ENCODE measurements at places on chromosomes 3 and 15.
A peak's percentile ranks its signal among the peaks of the same experiment; 100 is the strongest.

DNA sequence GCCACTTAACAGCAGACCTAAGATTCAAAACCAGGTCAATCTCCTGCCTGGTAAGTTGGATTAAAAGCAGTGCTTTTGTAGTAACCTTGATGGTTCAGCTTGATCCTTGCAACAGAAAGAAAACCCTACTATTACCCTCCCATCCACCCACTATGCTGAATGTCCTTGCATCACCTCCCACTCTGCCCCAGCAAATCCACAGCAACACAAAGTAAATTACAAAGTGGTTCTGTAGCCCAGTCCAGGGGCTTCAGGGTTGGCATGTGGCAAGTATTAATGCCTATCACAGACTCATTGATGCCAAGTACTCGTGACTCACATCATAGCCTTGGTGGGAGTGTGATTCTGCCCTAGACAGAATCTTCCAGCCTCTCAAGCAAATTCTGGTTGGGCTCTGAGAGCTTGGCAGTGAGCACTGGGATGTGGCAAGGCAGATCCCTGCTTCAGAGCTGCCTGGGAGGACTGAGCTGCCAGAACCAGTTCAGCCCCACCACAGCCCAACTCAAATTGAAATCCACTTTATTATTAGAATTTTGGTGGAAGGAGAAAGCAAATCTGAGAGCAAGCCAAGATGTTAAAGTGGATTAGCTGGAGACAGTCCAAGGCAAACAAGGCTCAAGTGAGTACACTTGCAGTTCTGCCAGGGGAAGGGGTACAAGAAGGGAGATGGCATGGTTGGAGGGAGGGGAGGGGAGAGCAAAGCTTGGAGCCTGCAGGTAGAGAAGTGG lies 225.8 kb upstream of the UMPS start:
- no peak for DNase-seq

- DNase-seq, result no peak
These were observed 335.2 kb upstream of the MCTP2 start for GRCh38 chr15:93895976-93896770.

GRCh38 chr3:55190331-55190730 lies 262.5 kb upstream of the LRTM1 start:
- DNase-seq, result no peak

GRCh38 chr15:81160312-81161159 lies 26.5 kb downstream of the CFAP161 start:
- DNase-seq, result no peak

DNA sequence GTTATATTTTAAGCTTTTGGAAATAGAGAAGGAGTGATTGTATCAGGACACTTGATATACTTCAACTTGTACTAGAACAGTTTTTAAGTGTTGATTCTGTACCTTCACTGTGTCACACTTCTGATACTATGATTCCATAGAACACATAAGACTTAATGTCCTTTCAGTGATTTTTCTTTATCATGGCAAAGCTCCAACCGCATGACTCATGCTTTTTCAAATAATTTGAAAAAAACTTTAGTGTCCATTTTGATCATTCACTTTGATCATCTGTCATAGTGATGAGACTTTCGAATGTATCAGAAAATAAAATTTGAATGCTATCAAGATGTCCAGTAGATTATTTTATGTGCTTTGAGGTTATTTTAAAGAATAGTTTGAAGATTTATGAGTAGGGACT lies 32.0 kb downstream of the AP4E1 start:
- DNase-seq, result no peak

DNA sequence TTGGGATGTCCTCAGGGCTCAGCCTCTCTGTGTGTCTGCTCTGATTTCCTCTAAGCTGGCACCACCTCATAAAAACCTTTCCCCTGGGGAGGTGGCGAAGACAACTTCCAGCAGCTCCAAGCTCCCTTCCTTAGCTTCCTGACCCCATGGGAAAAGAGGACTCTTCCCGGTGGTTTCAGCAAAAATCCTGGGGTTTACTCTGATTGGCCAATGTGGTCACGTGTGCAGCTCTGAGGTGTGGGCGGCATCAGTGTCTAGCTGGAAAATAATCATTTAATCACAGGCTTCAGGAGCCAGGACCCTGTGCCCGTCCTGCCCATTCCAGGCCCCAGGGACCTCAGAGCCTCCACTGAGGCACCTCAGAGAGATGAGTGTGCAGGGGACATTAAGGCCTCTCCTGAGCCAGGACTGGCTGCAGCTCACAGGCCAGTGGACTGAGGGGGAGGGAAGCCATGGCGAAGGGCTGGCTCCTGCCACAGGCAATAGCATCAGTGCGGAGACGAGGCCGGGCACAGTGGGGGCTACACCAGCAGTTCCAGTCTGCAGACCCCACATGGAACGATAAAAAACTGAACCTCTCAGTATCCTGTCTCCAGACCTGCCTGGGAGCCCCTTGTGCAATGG lies 104.1 kb downstream of the TPRA1 start:
- no peak for DNase-seq

DNA sequence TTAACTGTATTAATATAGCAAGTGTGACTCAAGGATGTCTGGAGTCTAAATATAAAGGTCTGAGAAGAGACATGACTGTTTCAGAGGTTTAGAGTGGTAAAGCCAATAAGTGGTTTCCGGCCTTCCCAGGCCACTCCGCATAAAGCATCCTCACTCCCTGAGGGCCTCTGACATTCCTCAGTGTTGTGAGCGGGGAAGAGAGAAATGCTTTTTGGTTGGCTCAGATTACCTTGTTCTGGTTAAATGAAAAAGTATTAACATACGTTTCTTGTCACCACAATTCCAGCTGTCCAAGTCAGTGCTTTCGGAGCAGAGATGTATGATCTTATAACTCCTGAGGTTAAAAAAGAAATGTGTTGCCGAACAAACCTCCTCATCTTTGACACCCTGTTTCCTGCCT lies 103.8 kb downstream of the RBMS3 start:
- DNase-seq, result no peak

GRCh38 chr3:112813723-112814171 lies 32.9 kb downstream of the CD200R1L start:
- DNase-seq, result peak; percentile 73

GRCh38 chr3:72161881-72162595 lies 377.1 kb upstream of the PROK2 start:
- no peak for DNase-seq

DNA sequence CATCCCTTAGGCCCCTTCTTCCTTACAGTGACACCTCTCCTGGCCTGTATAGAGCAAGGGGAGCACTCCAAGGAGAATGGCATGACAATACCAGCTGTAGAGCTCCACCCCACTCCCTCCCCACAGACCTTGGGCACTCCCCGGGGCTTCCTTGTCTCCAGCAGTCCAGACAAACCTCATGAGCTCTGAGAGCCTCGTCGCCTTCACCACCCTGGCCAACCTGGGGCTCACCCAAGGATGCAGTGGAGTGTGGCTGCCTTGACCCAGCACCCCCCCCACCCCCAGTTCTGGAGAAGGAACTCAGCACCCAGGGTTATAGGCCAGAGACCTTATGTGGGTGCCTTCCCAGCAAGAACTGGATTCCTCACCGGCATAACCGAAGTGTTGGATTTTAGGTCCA lies 7.4 kb upstream of the SLCO2A1 start:
- no peak for DNase-seq

DNA sequence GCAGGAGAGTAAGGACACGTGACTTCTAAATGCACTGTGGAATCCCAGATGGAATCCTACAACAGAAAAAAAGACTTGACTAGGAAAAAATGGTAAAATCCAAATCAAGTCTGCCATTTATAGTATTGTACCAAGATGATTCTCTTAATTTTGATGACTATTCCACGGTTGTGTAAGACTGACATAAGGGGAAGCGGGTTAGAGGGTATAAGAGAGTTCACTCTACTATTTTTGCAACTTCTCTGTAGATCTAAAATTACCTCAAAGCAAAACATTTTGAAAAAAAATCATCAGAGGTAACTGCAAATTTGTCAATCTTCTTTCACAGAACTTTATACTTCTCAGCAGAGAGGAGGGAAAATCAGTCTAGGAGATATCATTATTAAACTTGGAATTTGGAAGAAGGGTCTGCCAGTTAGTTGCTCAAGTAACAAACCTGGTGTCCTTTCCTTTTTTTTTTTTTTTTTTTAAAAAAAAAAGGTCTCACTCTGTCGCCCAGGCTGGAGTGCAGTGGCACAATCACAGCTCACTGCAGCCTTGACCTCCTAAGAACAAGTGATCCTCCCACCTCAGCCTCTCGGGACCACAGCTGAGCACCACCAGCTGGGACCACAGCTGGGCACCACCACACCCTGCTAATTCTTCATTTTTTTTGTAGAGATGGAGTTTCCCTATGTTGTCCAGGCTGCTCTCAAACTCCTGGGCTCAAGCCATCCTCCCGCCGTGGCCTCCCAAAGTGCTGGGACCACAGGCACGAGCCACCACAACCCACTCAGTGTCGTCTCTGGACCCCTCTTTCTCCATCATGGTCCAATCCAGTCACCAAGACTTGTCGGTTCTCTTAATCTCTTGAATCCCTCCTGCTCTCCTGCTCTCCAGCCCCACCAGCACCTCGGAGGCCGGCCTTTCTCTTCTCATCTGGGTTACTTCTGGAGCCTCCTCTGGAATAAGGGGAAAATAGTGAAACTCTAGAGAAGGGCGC lies 14.9 kb upstream of the HES1 start:
- DNase-seq, result no peak

DNA sequence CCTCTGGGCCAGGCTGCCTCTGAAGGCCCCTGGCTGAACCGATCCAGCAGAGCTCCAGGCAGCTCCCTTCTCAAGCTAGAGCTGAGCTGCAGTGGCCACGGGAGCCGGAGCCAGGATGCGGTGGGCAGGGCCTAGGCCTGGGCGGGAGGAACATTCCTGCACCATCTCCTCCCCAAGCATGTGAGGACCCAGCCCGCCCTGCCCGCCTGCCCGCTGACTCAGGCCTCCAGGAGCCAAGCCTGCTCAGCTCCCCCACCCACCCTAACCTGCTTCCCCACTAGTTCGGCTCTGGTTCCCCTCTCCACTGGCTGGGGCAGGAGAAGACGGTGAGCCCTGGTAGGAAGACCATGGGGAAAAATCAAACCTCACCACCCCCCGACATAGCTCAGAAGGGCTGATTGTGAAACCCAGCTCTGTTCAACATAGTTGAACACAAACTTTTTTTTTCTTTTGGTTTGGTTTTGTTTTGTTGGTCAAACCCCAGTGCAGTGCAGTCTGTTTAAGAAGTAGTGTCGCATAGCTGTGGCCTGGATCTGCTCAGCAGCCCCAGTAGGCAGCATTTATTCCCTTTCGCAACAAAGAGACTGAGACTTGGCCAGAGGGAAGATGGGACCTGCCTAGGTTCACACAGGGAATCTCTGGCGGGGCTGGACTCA lies 13.5 kb downstream of the SNX33 start:
- no peak for DNase-seq

- DNase-seq, result no peak
These were observed 4.1 kb downstream of the MYL3 start for GRCh38 chr3:46859001-46859710.

GRCh38 chr3:16357186-16358121 lies 92.4 kb downstream of the OXNAD1 start:
- DNase-seq, result no peak

DNA sequence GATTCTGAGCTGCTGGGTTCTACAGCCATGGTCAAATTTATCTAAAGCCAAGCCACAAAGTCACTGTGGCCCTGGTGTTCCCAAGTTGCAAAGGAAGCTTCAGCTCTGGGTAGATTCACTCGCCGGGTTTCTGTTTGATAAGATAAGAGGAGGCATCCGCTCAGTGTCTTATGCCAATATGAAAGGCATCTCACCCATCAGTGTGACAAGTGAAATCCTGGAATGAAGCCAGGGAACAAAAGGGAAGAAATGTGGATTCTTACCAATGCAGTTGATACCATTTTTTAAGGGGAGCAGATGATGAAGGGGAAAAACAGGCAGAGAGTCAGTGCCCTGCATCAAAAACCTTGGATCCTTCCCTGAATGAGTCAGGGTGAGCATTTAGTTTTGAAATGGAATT lies 2.8 kb upstream of the CPNE4 start:
- DNase-seq, result no peak

DNA sequence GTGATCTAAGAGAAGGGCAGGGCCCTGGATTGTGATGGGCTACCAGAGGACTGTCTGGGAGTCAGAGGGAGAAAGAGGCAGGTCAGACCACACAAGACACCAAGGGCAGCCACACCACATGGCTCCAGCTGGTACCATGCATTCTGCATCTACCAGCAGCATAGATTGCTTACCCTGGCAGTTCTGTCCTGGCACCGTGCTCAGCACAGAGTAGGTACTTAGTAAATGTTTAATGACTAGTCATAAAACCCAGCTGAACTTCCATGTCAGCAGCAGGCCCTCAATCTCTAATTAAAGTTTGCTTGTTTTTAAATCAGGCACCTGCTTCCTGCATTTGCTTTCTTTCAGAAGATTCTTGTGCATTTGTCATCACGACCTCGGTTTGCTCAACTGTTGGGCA lies 77.3 kb upstream of the ATP2B2 start:
- DNase-seq, result no peak

DNA sequence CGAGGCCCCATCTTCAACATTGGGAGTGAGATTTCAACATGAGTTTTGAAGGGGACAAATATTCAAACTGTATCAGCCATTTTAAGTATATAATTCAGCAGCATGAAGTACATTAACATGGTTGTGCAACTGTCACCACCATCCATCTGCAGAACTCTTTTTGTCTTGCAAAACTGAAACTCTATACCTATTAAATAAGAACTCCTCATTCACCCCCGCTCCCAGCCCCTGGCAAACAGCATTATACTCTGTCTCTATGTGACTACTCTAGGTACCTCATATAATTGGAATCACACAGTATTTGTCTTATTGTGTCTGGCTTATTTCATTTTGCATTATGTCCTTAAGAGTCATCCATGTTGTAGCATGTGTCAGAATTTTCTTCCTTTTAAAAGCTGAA lies 110.1 kb downstream of the MAP2K5 start:
- no peak for DNase-seq

All from germinal center (tissue), 1 donor.